ENCODE measurements at places on chromosomes 1 and 21.

- no peak for DNase-seq
Measured at GRCh38 chr1:110291241-110292030, 47.7 kb upstream of the RBM15 start.

DNA sequence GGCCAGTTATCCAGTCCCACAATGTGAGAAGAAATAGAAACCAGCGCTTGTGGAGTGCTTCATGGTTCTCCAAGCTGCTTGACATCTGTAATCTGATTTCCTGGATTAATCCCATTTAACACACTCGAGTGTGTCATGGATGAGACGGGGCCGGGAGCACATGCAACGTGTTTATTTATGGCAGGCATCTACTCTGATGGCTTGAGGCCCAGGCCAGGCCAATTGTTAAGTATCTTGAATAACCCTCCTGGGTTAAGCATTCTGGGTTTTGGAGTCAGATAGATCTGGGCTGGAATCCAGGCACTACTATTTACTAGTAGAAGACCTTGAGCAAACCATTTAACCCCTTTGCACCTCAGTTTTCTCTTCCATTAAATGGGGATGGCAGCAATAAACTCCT is 37.5 kb upstream of the LAPTM5 start:
- no peak for DNase-seq

- DNase-seq = peak; percentile 11
Measured at GRCh38 chr1:38500352-38500751, 359.2 kb downstream of the RRAGC start.

- no peak for DNase-seq
Measured at GRCh38 chr1:86714561-86715244, 10.3 kb downstream of the SH3GLB1 start.

DNA sequence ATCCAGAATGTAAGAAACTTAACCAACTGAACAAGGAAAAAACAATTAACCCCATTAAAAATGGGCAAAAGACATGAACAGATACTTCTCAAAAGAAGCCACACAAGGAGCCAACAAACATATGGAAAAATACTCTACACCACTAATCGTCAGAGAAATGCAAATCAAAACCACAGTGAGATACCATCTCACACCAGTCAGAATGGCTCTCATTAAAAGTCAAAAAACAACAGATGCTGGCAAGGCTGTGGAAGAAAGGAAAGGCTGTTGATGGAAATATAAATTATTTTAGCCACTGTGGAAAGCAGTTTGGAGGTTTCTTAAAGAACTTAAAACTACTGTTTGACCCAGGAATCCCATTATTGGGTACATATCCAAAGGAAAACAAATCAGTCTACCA is 51.2 kb downstream of the RGS4 start:
- no peak for DNase-seq

DNA sequence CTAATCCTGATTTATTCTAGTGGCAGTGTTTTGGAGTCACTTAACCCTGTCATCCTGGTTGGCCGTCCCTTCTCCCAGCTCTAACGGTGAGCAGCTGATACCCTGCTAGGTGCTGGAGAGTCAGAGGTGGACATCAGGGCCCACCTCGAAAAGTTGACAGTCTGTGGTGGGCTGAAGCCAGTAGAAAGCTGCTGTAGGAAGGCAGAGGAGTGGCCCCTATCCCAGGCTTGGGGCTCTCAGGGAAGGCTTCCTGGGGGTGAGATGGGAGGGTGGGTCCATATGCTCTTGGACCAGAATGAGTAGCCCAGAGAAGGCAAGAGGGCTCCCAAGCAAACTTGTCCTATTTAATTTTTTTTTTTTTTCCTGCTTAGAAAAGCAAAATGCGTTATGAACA is 475 bp upstream of the RPL5 start:
- DNase-seq = no peak

GRCh38 chr1:178055093-178055492 is 38.8 kb upstream of the RASAL2 start:
- peak; percentile 83 for DNase-seq

GRCh38 chr1:230068952-230069684 is 2.1 kb downstream of the GALNT2 start:
- DNase-seq = peak; percentile 26

DNA sequence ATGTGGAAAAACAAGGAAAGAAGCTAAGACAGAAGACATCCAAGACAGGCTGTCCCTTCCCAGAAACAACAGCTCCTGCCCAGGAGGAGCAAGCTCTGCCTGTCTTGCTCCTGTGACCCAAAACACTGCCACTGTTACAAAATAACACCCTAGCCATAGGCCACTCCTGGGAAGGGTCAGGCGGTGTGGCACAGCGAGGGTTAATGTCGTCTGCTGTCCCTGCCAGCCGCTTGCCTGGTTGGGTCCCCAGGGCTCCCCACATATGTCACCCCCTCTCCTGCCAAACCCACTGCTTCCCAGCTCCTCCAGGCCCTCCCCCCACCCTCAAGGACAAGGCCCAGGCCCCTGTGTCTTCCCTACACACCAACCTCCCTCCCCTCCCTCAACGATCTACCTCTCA is 3.9 kb upstream of the NHLH1 start:
- no peak for DNase-seq

DNA sequence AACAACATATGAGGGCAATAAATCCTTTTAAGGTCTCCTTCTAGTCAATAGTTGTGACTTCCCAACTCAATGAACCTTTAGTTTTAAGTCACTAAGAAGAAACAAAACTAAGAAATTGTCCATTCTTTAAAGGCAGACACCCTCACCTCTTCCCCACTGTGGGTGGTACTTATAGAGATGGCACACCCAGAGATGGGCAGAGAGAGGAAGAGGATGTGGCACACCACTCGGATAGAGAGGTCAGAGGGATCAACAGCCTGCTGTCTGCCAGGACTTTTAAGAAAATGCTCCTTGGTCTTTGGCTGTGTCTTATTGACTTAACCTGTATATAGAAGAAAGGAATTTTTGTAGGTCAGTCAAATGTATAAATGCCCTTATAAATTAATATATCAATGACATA is 45.1 kb downstream of the FASLG start:
- no peak for DNase-seq

DNA sequence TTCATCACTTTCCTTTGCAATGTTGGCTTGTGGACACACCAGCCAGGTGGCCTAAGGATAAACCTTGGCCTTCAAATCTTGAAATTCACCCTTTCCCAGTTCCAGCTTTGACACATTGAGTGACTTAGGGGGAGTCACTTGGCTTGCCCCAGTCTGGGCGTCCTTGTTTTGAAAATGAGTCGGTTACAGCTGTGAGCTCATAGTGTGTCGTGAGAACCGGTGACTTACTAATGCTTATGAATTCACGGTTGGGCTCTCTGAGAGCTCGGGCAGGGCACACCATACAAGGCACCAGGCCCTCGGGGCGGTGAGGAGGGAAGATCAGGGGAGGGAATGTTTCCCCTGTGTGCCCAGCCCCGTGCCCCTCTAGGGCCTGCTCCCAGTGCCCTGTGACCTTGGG is 126.9 kb upstream of the TMPRSS2 start:
- DNase-seq = no peak

- DNase-seq = no peak
Measured at GRCh38 chr1:163387146-163387545, 65.4 kb downstream of the NUF2 start.

DNA sequence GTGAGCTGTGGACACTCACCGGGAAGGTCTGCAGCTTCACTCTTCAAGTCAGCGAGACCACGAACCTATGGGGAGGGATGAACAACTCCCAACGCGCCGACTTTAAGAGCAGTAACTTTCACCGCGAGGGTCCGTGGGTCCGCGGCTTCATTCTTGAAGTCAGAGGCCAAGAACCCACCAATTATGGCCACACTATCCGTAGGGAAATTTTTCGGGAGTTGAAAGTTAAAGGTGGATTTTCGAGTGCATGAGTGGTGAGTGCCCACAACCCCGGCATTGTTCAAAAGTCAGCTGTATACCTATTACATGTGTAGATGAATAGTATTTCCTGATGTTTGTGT is 19.7 kb downstream of the EXOC8 start:
- DNase-seq = no peak

DNA sequence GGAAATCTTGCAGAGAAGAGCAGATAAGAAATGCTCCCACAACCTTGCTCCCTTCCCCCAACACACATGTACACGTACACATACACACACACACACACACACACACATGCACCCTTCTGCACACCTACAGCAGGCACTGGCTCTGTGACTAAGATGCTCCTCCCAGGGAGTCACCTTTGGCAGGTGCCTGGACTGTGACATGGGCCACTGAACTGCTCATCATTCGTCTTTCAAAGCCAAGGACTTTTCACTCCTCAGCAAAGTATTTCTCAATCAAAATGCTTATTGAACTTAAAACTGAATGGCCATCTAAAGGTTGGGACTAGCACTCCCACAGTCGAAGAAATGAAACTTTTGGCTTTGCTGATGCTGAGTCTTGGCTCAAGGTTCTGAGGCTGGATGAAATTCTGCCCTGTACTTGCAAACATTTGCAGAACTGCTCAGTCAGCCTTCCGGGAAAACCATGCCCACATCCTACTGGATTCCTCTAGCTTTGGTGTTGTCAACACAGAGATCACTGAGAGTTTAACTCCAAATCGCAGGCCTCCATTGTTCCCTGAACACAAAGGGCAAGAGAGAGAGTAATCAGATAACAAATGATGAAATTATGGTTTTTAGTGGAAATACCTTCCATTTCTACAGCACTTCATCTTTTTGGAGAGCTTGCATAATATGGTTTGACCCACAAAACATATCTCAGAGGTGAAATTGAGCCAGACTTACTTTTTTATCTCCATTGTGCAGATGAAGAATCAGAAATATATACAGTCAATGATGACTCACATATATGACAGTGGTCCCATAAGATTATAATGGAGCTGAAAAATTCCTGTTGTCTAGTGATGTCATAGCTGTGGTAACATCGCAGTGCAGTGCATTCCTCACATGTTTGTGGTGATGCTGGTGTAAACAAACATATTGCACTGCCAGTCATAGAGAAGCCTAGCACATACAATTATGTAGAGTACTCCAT is 72.4 kb upstream of the BCAR3 start:
- DNase-seq = peak; percentile 63

- no peak for DNase-seq
Measured at GRCh38 chr1:97158691-97159096, 437.1 kb downstream of the PTBP2 start.

DNA sequence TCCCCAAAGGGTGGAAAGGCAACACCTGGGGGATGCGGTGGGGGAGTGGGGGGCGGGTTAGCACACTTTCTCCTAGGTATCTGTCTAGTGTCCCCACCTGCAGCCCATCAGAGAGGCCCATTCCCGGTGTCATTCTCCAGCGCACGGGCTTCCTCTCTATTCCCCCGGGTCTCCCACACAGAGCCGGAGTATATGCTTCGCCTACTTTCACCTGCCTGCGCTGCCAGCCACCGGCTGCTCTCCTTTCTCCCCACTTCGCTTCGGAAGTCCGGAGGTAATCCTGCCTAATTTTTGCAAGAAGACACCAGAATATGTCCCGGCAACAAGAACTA is 852 bp downstream of the RGS7 start:
- DNase-seq = no peak

- DNase-seq = no peak
Measured at GRCh38 chr1:25199819-25200620, 32.3 kb downstream of the SYF2 start.

DNA sequence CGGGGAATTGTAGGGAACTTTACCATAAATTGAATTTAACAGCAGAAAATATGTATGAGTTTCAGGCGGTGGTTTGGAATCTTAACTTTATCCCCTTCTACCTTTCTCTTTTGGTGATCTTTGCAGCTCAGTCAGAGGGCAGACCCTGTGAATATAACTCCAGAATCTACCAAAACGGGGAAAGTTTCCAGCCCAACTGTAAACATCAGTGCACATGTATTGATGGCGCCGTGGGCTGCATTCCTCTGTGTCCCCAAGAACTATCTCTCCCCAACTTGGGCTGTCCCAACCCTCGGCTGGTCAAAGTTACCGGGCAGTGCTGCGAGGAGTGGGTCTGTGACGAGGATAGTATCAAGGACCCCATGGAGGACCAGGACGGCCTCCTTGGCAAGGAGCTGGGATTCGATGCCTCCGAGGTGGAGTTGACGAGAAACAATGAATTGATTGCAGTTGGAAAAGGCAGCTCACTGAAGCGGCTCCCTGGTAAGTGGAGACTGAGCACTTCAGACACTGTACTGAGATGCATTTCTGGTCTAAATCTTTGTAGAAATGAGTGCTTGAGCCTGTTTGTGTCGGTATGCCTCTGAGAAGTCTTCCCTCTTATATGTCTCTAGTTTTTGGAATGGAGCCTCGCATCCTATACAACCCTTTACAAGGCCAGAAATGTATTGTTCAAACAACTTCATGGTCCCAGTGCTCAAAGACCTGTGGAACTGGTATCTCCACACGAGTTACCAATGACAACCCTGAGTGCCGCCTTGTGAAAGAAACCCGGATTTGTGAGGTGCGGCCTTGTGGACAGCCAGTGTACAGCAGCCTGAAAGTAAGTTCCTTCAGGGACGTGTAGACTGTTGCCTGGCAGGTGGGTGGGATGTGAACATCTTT is 1.5 kb downstream of the CCN1 start:
- no peak for DNase-seq

- DNase-seq = peak; percentile 100
Measured at GRCh38 chr1:7478809-7479499, 292.1 kb upstream of the VAMP3 start.

- no peak for DNase-seq
Measured at GRCh38 chr1:200042119-200042551, 14.6 kb downstream of the NR5A2 start.

DNA sequence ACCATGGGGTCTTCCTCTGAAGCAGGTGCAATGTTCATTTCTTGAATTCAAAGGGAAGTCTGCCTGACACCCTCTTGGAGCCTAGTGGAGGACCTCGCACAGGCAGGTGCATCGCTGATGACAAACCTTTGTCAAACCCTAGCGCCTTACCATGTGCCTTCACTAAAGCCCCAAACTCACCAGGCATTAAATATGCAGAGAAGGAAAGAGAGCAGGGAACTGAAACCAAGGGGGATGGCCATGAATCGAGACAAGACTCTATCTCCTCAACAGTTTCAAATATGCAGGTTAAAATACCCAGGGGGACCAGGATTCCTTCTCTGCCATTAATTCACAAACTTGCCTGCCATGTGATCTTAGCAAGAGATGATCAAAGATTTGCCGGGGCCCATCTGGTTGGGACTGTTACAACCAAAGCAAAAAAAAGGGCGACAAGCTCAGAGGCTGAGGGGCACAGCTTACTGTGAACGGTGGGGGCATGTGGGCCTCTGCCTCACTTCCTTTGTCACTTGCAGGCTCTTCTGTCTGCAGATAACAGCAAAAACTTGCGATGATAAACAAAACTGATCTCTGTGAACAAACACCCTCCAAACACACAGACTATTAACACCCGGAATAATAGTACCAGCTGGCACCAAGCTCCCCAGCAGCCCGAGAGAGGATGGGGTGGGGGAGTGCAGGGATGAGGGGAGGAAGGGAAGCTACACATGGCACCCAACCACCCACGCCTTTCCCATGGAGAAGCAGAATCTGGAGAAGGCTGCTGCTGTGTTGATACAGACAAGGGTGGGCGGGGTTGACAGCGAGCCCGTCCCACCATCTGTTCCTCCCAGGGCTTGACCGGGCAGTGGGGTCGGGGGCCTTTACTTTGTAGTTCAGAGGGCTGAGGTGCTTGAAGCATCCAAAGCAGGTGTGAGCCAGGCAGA is 33.9 kb downstream of the TMEM63A start:
- no peak for DNase-seq

- DNase-seq = no peak
Measured at GRCh38 chr1:202807451-202807925, 733 bp downstream of the KDM5B start.

- DNase-seq = no peak
Measured at GRCh38 chr1:17925290-17926237, 170.4 kb downstream of the ACTL8 start.

GRCh38 chr1:10625554-10625953 is 150.8 kb downstream of the PEX14 start:
- no peak for DNase-seq

GRCh38 chr1:209250861-209251636 is 332.5 kb upstream of the CAMK1G start:
- DNase-seq = no peak
